ENCODE measurements at places on chromosomes 1 and 21. TPM values are rescaled to one million over a fixed set of nuclear protein-coding genes. Genes with fewer than 3 reads are reported as not detected.

Gene EPHA8
- total RNA-seq: not detected

Gene ACTL8
- not detected for total RNA-seq

Gene DPT
- not detected for total RNA-seq

Gene PROX1
- total RNA-seq: 114 TPM

Gene GBP7
- not detected for total RNA-seq

Gene ALX3
- not detected for total RNA-seq

DNA sequence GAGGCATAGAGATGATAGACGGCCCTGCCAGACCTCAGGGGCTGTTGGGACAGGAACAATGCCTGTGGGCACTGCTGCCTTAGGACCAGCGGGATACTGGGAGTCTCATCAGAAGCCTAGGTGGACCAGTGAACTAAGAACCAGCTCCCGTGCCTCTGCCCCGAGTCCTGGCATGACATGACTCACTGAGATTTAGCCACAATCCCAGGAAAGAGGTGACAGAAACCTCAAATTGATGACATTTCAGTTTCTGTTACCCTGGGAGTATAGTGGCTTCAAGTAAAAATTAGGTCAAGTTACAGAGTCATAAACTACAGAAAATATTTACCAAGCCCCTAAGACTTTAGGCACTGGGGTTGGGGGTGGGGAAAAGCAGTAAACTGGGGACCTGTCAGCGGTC lies 74.6 kb upstream of the GADD45A start:
- no peak for DNase-seq

DNA sequence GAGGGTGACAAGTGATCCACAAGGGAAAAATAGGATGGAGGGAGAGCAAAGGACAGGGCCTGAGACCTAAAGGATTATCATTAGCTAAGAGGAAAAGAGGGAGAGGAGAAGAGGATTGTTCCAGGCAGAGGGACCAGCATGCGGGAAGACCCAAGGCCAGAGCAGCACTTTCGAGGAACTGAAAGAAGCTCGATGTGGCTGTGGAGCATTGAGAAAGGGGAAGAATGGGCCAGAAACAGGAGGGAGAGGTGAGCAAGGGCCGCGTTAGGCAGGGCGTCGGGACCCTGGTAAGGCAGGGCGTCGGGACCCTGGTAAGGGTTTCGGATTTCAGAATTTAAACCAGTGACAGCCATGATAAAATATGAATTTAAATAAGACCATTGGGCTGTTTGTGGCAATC lies 22.8 kb upstream of the CSF1 start:
- no peak for DNase-seq

- peak; percentile 59 for DNase-seq
These were observed 803 bp downstream of the COP1 start for GRCh38 chr1:176206006-176206960.

DNA sequence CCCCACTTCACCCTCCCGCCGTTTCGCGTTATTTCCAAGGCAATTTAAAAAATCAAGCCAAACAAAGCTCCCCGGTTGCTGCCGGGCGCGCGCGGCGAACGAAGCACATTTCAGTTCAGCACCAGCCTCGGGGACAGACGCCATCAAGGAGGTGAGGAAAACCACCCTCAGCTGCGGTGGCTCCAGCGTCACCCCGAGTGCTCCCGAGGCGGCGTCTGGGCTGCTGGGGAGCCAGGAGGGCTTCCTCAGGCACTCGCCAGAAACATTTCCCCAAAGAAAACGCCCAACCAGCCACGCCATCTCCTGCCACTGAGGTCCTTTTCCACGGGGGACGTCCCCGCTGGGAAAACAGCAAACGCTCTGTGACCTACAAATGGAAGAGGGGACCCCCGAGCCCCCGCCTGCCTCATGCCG lies 623 bp downstream of the GNG4 start:
- peak; percentile 75 for DNase-seq

DNA sequence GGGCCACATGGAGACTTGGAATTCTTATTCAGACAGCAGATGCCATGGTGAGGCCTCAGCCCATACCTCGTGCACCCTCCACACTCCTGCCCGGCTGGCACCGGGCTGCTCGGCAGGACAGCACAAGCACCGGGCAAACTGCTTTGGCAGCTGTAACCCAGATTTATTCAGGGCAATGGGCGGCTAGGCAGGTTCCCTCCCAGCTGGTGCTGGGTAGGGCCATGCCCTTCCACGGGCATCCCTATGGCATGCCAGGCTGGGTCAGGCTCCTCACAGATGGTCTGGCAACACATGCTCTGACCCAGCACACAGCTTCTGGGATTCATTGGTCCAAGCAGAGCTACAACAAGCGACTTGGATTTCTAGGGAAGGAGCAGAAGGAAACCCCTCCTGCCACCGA lies 53.4 kb downstream of the ATP1A1 start:
- DNase-seq: no peak

GRCh38 chr1:156667968-156668709 lies 9.1 kb downstream of the NES start:
- no peak for DNase-seq

DNA sequence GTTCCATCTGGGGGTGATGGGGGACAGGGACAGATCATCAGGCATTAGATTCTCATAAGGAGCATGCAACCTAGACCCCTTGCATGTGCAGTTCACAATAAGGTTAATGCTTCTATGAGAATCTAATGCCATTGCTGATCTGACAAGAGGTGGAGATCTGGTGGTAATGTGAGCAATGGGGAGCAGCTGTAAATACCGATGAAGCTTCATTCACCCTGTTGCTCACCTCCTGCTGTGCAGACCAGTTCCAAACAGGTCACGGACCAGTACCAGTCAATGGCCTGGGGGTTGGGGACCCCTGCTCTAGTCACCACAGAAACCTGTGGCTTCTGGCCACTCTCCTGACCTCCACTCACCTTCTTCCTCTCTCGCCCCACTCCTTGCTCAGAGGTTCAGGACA lies 229.9 kb downstream of the PTPRU start:
- DNase-seq: no peak

DNA sequence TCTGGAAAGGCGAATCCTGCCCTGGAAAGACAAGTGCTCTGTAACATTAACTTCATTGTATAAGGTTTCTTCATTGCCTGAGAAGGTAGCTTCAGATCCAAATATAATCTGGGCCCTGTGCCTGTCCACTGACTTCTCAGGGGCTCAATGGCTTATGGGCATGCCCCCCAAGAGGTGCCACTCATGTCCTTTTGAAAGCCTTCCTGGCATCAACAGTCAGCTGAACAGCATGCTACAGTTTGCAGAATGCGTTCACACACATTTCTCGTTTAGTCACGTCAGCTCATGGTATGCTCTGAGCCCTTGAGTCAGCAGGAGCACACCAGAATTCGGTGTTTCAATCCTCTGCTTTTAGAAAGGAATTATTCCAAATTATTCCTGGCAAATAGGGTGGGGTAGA lies 23.8 kb downstream of the TMCC2 start:
- no peak for DNase-seq

GRCh38 chr1:42173961-42174735 lies 9.6 kb upstream of the GUCA2A start:
- no peak for DNase-seq

DNA sequence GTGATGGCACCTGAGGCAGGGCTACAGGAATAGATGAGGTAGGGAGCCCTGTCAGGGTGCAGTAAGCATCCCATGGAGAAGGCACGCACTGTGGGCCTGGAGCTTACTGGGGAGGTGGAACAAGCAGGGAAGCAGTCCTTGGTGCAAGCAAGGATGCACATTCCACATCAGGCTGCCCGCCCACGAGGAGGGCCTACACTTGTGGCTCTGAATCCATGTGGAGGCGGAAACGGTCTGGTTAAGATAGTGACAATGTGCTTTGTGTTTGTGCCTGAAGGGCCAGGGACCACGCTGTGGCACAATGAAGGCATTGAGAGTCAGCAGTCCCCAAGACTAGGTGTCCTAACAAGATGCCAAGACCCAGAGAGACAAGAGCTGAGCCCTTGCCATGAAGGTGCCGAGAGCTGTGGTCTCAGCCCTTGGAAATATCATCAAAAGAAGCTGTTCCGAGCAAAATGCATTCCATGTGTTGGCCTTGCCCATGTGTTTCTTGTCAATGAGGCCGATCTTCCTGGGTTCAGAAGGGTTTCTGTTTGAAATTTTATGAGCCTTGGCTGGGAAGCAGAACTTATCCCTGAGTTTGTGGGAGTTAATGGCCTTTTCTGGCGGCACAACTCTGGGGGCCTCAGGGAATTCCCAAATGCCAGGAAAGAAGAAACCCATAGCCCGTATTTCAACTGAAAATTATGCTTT lies 111.9 kb downstream of the NGF start:
- DNase-seq: no peak

GRCh38 chr21:24096651-24097050 lies 1510.6 kb downstream of the MRPL39 start:
- DNase-seq: no peak

DNA sequence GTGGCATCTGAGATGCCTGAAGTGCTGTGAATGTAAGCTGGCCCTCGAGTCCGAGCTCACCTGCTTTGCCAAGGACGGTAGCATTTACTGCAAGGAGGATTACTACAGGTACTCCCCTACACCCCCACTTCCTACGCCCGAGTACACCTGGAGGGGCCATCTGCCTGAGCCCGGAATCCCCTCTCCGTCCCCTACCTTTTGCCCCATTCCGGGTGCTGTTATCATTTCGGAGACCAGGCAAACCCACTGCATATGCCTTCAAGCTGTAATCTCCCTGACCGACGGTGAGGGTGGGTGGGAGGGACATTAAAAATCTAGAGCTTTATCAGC lies 2.9 kb downstream of the LHX9 start:
- DNase-seq: no peak

DNA sequence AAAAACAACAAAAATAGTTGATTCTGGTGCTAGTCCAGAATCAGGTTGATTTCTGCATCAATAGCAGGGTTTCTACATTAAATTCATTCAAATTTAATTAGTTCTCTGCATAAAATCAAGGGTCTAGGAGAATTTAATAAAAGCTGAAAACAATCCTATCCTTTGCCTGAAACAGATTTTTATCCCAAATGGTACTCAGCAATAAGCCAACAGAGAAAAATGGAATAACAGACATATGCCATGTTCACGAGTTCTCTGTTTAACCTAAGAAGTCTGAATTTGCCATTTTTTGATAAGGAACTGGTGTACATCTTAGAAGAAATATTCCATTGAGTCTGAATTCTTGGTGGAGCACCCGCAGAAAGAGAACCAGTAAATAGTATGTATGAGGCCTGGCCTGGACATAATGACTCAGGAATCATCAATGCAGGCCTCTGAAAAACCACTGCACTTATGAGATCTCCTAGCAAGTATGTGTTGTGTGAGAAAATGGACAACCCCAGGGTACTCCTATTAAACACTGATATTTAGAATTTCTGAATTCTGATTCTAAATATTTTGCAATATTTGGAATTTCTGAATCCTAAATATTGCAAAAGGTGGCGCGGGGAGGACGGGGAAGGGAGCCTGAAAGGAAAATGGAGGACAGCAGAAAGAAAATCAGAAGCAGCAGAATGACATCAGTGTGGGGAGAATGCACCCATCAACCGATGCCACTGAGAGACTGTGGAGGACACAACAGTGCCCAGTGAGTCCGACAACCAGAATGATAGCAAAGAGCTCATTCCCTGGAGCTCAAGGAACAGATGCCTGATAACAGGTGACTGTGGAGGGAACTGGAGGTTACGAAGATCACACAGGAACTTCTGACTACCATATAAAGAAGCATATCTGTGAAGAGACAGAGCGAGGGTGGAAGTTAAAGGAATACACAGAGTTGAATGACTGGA lies 97.6 kb downstream of the APP start:
- DNase-seq: no peak

- no peak for DNase-seq
These were observed 94.7 kb downstream of the CCDC185 start for GRCh38 chr1:223487887-223488259.
